ENCODE measurements at places on chromosomes 4 and X.

- no peak for DNase-seq
These were observed 50.3 kb downstream of the NSUN7 start for GRCh38 chr4:40800064-40800463.

DNA sequence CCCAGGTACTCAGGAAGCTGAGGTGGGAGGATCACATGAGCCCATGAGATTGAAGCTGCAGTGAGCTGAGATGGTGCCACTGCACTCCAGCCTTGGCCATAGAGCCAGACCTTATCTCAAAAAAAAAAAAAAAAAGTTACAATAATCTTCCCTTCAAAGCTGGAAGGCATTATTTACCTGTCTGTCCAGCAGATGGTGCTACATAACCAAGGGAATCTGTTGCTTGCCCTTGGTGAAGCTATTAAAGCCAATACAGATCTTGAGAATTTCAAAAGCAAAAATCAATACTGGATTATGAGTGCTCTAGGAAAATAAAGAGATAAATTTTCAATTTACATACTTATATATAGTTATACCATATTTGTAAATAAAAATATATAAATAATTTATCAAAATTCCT lies 25.9 kb downstream of the PKD2 start:
- peak; percentile 81 for DNase-seq

GRCh38 chr4:149741186-149741831 lies 74.3 kb downstream of the IQCM start:
- DNase-seq = no peak

DNA sequence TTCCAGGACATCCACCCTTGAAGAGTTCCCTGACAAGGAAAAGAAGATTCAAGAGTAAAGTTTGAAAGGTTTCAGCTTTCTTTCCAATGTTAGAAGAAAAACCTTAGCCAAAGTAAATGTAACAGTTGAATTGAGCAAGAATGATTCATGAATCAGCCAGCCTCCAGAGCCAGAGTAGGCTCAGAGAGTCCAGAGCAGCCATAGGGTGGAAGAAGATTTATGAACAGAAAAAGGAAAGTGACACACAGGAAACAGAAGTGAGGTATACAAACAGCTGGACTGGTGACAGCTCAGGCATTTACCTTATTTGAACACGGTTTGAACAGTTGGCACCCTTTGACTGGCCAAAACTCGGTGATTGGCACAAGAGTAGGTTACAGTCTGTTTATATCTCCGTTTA lies 63.2 kb downstream of the QDPR start:
- no peak for DNase-seq

GRCh38 chr4:94653984-94654609 lies 103.7 kb upstream of the BMPR1B start:
- DNase-seq = no peak

- DNase-seq = no peak
These were observed 50.4 kb upstream of the PRPS1 start for GRCh38 chrX:107577933-107578332.

- DNase-seq = no peak
These were observed 288.5 kb downstream of the ASMT start for GRCh38 chrX:1903236-1903935.

DNA sequence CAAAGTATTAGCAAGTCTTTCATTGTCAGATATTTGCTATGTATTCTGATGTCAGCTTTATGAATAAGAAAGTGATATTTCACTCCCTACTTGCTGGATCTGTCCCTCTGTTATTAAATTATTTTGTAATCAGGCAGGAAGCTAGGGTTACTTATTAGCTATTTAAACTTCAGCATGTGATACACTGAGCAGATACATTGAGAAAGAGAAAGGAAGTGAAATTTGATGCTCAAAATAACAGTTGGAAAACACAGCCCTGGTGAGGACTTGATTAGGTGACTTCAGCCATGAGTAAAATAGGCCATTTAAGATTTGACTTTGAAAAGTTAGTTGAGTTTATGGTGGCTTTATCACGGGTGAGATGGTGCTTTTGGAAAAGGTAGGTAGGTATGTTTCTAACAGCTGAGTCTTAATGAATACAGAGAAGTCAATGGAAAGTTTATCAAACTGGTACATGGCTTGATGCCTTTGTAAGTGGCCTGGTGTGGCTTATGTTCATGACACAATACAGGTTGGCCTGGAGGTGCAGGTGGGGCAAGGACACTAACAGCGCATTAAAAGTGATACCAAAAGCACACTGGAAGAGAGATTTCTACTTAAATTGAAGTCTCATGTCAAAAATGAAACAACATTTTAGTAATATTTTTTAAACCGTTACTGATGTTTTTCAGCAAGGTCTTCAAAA lies 321.2 kb upstream of the SPOCK3 start:
- no peak for DNase-seq

- peak; percentile 35 for DNase-seq
These were observed 154.5 kb upstream of the GALNT7 start for GRCh38 chr4:173014113-173014558.

DNA sequence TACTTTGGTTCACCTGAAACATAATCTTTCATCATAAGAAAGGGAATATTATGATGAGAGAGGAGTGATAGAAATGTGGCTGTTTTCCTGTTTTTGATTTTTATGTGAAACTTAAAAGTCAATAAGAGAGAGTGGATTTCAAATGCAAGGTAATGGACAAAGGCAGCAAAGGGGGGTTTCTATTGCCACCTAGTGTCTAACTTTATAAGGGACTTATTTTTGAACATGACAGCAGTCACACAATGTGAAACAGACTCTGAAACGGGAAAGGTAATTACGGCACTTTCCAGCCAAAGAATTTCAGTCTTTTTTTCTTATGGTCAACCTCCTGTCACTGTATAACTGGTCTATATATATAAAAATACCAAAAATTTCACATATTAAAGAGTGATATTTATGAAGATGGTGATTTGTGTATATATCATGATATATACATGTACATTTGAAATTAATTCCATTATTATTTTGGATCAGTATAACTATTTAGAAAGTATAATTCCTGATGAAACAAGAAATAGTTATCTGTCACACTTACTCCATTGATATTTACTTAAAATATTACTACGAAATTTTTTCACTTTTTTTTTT lies 127.1 kb downstream of the FBXO8 start:
- DNase-seq = peak; percentile 72

- DNase-seq = no peak
These were observed 60.8 kb downstream of the PALLD start for GRCh38 chr4:168557658-168558057.

GRCh38 chr4:41323179-41323578 lies 66.5 kb downstream of the UCHL1 start:
- DNase-seq = no peak

DNA sequence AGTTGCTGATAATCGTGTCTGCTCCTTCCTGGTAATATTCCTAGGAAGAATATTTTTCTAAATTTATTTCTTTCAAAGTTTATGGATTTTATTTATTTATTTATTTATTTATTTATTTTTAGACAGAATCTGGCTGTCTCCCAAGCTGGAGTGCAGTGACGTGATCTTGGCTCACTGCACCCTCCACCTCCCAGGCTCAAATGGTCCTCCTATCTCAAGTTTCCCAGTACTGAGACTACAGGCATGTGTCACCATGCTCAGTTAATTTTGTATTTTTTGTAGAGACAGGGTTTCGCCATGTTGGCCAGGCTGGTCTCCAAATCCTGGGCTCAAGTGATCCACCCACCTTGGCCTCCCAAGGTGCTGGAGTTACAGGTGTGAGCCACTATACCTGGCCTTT lies 48.9 kb downstream of the PDLIM5 start:
- no peak for DNase-seq

DNA sequence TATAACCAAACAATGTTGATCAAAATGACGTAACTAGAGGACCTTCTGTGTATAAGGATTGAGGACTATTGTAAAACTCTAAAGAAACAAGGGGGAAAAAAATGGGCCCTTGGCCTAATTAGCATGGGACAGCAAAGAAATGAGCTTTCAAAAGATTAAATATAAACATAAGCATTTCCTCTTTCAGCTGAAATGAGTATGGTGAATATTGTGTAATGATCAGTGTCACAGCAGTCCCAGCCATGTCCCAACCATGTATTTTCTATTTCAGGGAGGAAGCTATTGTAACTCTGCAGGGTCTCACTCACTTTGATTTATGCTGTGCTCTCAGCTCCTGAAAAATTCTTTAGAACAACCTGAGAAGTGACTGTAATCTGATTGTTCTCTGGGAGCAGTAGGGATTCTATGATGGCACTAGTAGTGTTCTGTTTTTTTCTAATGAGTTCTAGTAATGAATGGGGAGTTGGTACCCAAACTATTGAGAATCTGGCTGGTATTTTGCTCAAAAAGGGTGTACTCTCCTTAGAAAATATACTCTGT lies 25.8 kb downstream of the ANXA10 start:
- no peak for DNase-seq

GRCh38 chr4:57136281-57136680 lies 26.1 kb upstream of the IGFBP7 start:
- no peak for DNase-seq

GRCh38 chrX:65723706-65724105 lies 56.3 kb downstream of the MSN start:
- DNase-seq = no peak

DNA sequence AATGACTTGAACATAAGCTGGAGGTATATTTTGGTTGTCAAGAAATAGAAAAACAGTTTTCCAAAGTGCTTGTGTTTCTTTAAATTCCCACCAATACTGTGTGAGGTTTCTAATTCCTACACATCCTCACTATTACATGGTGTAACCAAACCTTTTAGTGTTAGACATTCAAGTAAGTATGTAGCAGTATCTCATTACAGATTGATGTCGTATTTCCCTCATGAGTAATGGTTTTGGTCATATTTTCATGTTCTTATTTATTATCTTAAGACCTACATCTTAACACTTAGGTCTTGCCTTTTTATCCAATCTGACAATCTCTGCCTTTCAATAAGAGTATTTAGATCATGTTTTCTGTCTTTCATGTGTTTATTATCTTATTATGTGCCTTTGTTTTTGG lies 253.7 kb upstream of the ANXA10 start:
- DNase-seq = no peak

DNA sequence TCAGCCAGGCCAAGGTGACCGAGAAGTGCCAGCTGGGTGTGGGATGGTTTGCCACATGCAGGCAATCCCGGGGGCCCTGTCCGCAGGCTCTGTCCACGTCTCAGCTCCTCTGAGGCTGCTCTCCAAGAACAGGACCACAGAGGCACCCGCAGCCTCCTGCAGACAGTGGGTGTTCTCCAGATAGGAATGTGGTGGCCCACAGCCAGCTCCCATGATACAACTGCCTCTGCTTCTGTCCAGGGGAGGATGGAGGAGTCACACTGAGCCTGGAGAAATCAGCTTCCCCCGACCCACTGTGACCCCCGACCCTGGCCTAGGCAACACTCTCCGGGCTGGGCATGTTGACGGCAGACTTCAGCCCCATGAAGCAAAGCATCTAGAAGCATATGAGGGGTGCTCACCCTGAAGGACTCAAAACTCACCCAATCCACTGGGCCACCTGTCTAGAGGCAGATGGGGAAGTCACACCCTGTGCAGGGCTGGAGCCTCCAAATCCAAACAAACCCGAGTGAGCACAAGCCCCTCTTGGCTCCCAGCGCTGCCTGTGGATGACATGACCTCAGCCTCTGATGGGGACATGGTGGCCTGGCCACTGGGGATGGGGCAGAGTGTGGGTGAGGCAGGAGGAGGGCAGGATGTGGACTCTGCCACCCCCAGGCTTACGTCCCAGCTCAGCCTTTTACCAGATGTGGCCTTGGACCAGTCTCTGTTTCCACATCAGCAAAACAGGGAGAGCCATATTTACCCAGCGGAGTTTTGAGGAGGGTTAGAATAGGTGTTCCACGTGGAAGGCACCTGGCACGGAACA lies 102.3 kb downstream of the PSAPL1 start:
- no peak for DNase-seq

GRCh38 chr4:38002451-38003071 lies 42.4 kb downstream of the PTTG2 start:
- DNase-seq = no peak

DNA sequence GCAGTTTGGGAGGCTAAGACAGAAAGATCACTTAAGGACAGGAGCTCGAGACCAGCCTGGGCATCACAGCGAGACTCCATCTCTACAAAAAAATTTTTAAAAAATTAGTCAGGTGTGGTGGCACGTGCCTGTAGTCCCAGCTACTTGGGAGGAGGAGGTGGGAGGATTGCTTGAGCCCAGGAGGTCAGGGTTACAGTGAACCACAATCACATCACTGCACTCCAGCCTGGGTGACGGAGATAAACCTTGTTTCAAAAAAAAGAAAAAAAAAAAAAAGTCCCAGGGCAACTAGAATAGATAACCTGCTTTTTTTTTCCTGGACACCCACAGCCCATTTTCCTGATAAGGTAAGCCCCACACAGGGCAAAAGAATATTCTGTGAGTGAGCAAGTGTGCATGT lies 96.3 kb downstream of the C4orf51 start:
- DNase-seq = no peak

- no peak for DNase-seq
These were observed 89.5 kb downstream of the SLIT2 start for GRCh38 chr4:20341134-20341738.

GRCh38 chr4:95517576-95518345 lies 31.0 kb downstream of the UNC5C start:
- DNase-seq = no peak

GRCh38 chr4:18278244-18278643 lies 256.7 kb upstream of the LCORL start:
- DNase-seq = no peak

DNA sequence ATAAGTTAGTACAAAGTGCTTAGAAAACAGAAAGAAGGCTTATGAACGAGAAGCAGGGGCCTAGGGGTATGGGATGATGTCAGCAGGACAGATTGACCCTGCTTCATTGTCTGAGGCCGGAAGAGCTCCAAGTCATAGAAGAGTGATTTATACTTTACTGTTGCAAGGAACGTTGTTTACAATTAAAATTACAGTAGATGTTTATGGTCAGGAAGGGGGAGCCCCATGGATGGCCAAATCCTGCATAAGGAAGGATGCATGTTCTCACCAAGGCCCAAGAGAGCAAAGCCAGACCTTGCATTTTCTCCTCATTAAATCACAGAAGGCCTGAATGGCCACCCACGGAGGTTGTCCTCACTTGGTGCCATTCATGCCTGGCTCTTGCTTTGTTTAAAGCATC lies 115.3 kb downstream of the LDB2 start:
- no peak for DNase-seq

- peak; percentile 59 for DNase-seq
These were observed 531.0 kb upstream of the ZFP42 start for GRCh38 chr4:187464573-187464972.

- no peak for DNase-seq
These were observed 72.3 kb downstream of the SLC9A6 start for GRCh38 chrX:136057567-136057966.

GRCh38 chrX:111411557-111411956 lies 435 bp downstream of the DCX start:
- no peak for DNase-seq

GRCh38 chrX:134453631-134454030 lies 6.3 kb upstream of the HPRT1 start:
- DNase-seq = no peak

DNA sequence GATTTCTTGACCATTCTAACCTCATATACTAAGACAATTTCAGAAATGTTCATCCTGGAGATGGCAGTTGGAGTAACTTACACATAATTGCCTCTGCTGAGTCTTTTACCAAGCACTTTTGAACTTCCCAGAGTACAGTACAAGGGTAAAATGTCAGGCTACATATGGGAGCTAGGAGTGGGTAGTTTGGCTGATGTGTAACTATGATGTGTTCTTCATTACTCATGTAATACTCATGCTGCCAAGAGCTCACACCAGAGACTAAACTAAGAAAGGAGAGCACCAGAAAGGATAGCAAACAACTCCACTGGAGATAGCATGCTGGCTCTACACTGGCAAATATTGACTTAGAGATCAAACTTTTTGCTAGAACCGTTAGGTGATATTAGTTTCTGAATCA lies 194.0 kb downstream of the PDGFRA start:
- no peak for DNase-seq

- DNase-seq = no peak
These were observed 105.9 kb downstream of the CT47B1 start for GRCh38 chrX:120769576-120770341.
